ENCODE measurements at places on chromosomes 5 and 9.

GRCh38 chr9:116300360-116300870 is 146.8 kb downstream of the PAPPA start:
- no peak for DNase-seq

- no peak for DNase-seq
Observed at GRCh38 chr9:120985819-120986222, 59.2 kb upstream of the TRAF1 start.

DNA sequence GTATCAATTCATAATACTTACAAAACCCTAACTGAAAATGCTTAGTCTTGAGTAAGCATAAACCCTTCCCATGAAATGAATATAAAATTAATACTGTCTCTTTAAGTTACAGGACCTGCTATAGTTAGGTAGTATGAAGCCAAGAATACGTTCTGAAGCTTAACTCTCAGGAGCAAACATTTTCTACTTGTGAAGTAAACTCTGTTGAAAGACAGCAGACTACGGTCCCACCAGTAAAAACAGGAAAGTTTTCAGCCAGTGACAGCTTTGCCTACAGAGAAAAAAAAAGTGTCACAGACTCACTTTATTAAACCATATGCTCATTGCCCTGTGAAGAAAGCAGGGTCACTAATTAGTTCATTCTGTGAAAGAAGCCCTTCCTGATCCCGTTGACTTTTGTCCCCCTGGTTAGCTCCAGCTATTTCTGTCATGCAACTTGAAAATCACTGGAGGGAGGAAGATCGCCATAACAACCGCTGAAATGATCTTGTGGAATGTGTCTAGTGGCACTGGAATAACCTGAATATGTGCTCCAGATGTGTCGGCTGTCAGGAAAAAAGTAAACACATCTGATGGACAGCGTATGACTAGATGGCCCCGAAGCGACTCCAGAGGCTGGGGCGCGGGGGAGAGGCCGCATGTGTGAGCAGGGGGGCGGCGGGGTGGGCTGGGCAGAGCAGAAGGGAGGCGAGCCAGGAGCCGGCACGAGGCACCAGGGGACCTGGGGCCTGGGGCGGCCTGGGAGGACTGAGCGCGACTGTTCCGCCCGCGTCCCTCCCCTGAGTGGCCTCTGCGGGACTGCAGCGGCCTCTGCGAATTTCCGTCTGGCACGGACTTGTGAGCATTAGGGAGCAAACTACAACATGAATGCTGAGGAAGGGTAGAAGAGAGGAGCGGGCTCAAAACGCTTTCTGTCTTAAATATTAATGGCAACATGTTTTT is 41.9 kb downstream of the BNC2 start:
- no peak for DNase-seq

DNA sequence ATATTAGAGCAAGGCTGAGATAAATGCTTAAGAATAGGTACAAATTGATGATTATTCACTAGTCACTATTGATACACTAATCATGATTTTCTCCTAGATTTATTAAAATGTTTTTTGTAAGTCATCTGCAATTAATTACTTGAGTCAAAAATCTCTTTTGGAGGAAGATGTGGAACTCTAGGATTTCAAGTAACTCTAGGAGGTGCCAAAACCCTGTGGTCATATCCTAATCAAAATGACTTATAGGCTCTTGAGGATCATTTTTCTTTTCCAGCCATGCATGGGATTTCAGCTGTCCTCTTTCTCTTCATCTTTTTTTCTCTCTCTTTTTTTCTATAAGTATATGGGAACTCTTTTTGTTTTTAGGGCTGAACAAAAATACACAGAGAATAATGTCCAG is 141.8 kb upstream of the CD180 start:
- DNase-seq, result no peak

DNA sequence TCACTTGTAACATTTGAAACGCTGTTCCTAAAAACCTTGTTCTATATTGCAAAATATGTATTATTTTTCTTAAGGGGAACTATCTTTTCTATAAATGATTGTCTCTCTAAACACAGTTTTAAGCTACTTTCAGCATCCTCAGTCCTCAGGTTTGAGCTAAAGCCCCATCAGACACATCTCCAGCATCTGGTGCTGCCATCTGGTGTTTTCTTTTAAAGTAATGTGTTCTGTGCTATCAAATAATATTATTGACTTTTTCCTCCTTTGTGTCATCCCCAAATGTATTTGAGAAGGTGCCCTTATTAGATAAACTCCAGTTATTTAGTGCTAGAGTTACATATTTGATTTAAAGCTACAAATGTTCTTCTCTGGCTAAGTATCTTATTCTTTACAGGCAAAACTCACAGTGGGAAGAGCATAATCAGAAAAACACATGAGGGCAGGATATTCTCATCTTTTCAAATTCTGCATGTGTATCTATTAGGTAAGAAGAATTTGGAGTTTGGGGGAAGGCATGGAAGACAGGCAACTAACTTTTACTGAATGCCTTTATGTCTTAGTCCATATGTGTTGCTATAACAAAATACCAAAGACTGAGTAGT is 27.5 kb downstream of the ZNF474 start:
- DNase-seq, result no peak

- no peak for DNase-seq
Observed at GRCh38 chr5:6826756-6827155, 113.5 kb downstream of the TENT4A start.

GRCh38 chr5:79512471-79513307 is 1.2 kb downstream of the HOMER1 start:
- DNase-seq, result no peak

DNA sequence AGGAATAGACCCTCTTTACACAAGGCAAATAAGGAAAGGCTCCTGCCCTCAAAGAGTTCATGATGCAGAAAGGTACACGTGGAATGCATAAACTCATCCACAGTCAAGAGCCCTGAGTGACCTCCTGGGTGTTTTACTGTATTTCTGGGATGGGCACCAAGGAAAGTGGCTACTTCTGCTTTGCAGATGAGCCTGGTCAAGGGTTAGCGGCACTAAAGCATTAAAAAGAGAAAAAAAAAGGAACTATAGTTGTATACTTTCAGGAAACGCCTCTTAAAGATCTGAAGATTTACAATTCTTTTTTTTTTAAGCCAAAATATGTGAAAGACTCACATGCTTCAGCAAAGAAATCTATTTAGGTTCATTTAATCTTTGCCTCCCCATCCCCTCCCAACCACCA is 366.2 kb upstream of the PDE4D start:
- DNase-seq, result no peak

DNA sequence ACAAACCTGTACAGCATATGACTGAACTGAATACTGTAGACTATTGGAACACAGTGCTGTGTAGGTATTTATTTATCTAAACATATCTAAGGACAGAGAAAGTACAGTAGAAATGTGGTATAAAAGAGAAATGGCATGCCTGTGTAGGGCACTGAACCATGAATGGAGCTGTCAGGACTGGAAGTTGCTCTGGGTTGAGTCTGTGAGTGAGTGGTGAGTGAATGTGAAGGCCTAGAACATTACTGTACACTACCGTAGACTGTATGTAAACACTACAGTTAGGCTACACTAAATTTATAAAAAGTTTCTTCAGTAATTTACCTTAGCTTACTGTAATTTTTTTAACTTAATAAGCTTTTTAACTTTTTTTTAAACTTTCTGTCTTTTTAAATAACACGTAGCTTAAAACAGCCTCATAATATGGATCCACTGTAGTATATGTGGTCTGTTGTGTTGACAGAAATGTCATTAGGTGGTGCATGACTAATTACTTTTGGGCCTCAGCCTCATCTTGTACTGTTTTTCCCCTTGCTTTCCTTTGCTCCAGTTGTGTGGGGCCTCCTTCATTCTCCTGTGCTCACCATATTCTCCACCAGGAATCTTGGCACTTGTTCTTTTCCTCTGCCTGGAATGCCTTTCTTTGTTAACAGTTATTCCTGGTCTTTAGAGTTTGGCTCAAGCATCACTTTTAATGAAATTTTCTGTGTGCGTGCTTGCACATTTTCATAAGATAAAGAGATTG is 8.8 kb downstream of the SPIN1 start:
- no peak for DNase-seq

- DNase-seq, result no peak
Observed at GRCh38 chr5:95220381-95220780, 64.5 kb downstream of the MCTP1 start.

DNA sequence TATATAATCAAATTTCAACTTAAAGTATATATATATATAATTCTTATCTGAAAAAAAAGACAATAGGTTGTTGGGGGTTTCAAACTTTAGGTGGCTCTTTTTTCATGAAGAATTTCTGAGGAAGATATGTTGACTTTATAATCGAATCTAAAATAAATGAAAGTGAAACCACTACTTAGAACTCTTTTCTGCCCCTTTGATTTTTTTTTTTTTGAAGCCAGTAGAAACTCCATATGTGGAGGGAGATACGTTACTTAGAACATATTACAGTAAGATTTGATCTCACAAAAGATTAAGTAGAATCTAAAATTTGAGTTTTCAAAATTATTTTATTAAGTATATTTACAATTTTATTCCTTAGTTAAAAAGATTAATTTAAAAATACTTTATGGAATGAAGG is 96.9 kb downstream of the ATG10 start:
- DNase-seq, result no peak

GRCh38 chr9:93028448-93029006 is 30.0 kb upstream of the SUSD3 start:
- no peak for DNase-seq

DNA sequence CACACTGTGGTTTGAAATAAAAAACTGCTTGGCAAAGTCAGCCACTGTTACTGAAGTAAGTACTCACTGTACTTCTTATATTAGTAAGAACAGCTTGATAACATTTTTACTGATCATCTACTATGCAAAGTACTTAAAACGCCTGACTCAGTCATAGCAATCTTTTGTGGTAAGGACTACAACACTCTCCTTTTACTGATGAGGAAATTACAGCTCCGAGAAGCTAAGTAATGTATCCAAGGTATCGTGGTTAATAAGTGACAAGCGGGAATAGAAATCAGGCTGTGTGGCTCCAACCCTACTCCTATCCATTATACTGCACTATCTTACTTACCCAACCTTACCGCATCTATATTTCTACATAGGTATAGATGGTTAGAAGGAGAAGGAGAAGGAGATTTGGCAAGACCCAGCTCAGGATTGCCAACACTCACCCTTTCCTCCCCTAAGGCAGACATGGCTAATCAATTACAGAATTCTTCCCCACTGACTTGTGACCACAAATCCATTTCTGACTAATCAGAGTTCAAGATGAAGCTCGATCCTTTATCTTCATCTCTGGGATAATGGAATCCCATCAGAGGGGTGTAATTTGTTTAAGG is 281.4 kb downstream of the SPOCK1 start:
- no peak for DNase-seq

GRCh38 chr5:151151793-151152192 is 5.8 kb downstream of the ANXA6 start:
- peak; percentile 32 for DNase-seq

GRCh38 chr9:9585920-9586319 is 1026.9 kb downstream of the PTPRD start:
- no peak for DNase-seq

DNA sequence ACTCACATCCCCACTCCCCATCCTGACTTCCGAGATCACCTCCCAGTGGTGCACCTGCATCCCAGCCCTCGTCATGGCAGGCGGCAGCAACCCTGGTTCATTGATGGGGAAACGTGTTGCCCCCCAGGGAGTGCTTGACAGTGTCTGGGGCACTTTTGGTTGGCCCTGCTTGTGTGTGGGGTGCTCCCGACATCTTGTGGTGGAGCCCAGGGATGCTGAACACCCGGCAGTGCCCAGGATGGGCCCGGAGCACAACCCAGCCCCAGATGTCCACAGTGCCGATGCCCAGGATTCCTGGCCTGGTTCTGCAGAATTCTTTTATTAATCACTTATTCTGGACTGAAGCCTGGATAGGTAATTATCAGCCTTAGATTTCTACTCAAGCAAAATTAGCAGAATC is 3.7 kb downstream of the MRPL36 start:
- DNase-seq, result no peak

GRCh38 chr5:132098151-132098594 is 24.6 kb downstream of the CSF2 start:
- DNase-seq, result no peak

DNA sequence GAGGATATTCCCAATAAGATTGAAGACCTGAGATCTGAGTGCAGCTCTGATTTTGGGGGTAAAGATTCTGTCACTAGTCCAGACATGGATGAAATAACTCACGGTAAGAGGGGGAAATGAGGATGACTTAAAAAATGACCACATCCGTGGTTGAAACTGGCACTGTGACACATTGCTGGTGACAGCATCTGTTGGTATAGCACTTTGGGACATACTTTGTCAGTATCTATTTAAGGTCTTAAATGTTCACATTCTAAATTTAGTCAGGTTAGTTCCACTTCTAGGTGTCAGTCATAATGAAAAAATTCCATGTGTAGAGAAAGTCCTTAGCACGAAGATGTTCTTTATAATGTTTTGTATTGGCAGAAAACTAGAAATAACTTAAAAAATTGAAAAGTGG is 70.9 kb downstream of the GAPVD1 start:
- DNase-seq, result no peak

GRCh38 chr5:5800801-5801761 is 378.6 kb downstream of the ICE1 start:
- no peak for DNase-seq

- DNase-seq, result no peak
Observed at GRCh38 chr9:87707805-87708506, 18.0 kb upstream of the CTSL start.

GRCh38 chr9:26369093-26369492 is 523.5 kb downstream of the CAAP1 start:
- DNase-seq, result no peak

DNA sequence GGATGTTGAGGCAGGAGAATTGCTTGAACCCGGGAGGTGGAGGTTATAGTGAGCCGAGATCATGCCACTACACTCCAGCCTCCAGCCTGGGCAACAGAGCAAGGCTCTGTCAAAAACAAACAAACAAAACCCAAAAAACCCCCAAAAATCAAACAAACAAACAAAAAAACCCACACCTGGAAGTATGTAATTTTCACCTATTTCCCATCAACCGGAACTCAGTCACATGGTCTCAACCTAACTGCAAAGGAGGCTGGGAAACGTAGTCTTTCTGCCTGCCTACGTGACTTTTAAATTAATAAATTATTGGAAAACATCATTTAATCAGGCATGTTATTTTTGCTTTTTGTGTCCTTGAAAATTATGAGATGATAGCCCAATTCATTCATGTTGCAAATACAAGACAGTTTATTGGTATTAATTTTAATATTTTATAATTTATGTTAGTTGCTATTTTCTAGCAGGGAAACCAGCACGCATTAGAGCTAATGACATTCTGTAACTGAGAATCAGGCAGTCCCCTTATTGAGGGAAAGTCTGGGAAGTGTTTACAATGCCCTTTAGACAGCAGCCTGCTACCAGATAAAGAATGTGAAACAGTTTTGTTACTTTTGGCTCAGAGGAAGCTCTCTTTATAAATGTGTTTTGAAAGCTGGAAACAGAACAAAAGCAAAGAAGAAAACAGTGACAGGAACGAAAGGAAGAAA is 110.3 kb downstream of the NXNL2 start:
- no peak for DNase-seq

- no peak for DNase-seq
Observed at GRCh38 chr5:144198386-144198785, 27.7 kb downstream of the KCTD16 start.

DNA sequence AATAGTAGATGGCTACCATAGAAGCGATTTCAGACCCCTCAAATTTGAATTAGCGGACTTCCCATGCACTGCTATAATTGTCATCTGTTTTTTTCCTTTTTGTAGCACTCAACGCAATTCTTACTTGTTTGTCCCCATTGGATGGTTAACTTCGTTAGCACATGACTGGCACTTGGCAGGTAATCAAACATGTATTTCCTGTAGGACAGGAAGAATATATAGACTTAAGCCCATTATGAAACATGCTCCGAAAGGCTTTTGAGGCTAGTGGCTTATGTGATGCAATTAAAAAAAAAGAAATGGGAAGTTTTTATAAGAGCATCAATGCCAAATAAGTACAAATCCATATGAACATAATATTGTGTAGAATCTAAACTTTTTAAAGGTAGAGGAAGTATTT is 301.2 kb downstream of the PSAT1 start:
- no peak for DNase-seq
